Sigmoid colon (tissue), 7 donors: ENCODE measurements at places on chromosomes 13 and 19. TPM values are rescaled to one million over a fixed set of nuclear protein-coding genes. Genes with fewer than 3 reads are reported as not detected.

DNA sequence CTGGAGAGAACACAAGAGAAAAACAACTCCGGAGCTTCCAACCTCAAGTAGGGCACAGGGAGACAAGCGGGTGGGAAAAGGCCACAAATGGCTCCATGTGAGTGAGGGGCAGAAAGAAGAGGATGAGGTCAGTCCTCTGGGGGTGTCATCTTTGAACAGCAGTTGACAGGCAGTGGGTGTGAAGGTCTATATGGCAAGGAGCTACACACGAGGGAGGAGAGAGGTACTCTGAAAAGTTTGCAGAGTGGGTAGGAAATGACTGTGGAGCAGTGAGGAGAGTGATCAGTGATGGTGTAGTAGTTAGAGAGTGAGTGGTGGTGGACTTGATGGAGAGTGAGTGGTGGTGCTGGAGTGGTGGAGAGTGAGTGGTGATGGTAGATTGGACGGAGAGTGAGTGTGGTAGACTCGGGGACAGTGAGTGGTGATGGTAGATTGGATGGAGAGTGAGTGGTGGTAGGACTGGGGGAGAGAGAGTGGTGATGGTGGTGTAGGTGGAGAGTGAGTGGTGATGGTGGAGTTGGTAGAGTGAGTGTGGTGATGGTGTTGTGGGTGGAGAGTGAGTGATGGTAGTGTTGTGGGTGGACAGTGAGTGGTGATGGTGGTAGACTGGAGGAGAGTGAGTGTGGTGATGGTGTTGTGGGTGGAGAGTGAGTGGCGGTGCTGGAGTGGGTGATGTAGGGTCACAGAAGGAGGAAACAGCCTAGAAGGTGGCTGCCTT, 4.0 kb downstream of the TFDP1 start:
- DNase-seq = no peak

- no peak for DNase-seq
Observed at GRCh38 chr13:51905787-51906186, 44.0 kb downstream of the CCDC70 start.

DNA sequence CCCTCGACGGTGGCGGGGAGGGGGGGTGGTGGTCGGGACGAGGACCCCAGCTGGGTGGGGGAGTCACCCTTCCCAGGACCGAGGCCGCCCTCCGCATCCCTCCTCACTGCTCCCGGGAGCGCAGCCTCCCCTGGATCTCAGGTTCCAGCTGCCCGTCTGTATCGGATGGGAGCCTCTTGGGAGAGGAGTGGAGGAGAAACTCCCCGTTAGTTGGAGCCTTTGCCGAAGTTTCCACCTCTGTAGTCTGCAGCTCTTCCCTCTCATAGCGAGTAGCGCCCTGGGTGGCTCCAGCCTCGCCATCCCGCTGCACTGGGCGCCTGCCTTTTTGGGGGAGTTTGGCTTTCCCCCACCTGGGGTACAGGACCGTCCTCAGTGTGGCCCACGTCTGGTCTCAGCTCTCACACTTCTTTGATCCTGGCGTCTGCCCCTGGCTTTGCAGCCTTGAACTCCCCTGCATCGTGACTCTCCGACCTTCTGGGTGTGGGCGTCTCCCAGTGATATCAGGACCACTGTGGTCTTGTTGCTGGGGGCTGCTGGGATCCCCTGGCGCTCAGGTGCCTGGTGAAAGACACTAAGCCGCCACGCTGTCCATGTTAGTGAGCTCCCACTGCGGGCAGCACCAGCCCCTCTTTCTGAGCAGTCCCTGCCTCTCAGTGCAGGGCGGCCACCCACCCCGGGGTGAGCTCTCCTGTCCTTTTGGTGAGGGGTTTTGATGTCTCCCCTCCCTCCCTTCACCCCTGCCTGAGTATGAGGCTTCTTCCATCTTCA, 1.1 kb downstream of the CNOT3 start:
- no peak for DNase-seq

- DNase-seq = no peak
Observed at GRCh38 chr13:24013189-24013588, 115.9 kb upstream of the C1QTNF9B start.

GRCh38 chr19:48868114-48868886, at the start of gene PLEKHA4:
TSS of gene PLEKHA4 (minus strand) at chr19:48868617. CDS start at chr19:48867620, 997 bp downstream.
- DNase-seq = peak; percentile 89

The ZNF442 gene
- total RNA-seq = 2.9 TPM
